ENCODE measurements at places on chromosomes 6 and 20. TPM values are rescaled to one million over a fixed set of nuclear protein-coding genes. Genes with fewer than 3 reads are reported as not detected.

CYP21A2 gene
- total RNA-seq = 0.67 TPM

FERMT1 gene
- total RNA-seq = 8.4 TPM

GRCh38 chr6:41071501-41071922 lies 644 bp downstream of the OARD1 start:
- no peaks in the 10 kb centered on the region for H3K27me3 ChIP-seq
- H3K36me3 ChIP-seq = peaks cover 5% of the 10 kb centered on the region
- H3K4me1 ChIP-seq = peaks cover 39% of the 10 kb centered on the region

MOG gene
- not detected for total RNA-seq

DNA sequence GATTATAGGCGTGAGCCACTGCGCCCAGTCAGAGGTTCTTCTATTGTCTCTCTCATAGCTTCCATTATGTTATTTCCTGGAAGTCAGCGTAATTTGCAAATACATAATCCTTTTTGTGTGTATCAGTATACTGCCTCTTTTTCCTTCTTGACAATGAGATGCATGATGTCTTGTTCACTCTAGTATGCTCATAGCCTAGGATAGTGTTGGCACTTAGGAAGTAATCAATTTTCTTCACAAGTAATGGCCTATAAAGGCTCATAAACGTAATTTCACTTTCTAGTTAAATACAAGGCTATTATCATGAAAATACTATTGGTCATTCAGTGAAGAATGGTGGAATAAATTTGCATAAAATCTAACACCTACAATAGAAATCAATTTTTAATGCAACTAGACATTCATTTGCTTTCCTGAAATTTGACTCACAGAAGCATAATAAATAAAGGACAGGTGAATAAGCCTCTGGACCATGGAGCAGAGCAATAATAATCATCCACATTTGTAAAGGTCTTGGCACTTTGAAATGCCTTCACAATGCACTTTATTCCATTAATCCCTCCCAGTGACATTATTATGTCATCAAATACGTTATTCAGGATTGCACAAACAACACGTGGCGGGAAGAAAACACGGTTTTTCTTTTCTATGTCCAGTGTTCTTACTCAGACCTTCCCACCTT lies 366.9 kb upstream of the BTBD3 start:
- H3K27me3 ChIP-seq = no peaks in the 10 kb centered on the region
- no peak overlapping the region for H3K27ac ChIP-seq
- peaks cover 29% of the 10 kb centered on the region for H3K4me1 ChIP-seq
- no peaks in the 10 kb centered on the region for H3K36me3 ChIP-seq
- no peak for DNase-seq
